Ureter (tissue), 1 donor: ENCODE measurements at places on chromosomes 3 and 15.

- DNase-seq, result no peak
Observed at GRCh38 chr3:19644405-19644804, 289.6 kb downstream of the EFHB start.

GRCh38 chr3:50163572-50164455 lies 8.7 kb downstream of the SEMA3F start:
- peak; percentile 90 for DNase-seq

DNA sequence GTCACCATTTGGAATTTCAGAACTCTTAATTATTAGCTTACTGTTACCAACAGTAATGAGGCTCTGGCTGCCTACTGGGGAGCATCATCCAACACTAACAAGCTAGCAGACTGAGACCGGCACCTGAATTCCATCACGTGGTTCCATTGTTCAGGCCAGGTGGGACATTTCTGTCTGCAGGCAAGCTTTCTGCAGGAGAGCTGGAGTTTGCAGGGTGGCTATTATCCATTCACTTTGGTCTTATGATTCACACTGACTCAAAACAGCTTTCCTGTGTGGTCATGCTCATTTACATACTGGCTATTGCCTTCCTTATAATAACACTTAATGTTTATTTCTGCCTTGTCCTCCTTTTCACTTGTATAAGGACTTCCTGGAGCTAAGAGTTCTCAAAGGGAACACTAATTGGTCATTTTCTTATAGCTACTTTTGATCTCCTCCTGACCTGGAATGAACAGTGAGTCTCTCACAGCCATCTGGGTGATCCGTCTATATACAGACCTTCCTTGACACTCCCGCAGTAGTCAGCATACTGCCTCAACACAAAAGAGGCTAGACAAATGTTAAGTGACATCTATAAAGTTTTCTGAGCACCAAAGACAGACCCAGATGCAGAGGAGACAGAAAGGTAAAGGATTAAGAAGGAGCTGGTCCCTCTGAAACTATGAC lies 695.4 kb downstream of the FHIT start:
- no peak for DNase-seq

GRCh38 chr15:98767692-98768091 lies 119.4 kb downstream of the IGF1R start:
- no peak for DNase-seq

DNA sequence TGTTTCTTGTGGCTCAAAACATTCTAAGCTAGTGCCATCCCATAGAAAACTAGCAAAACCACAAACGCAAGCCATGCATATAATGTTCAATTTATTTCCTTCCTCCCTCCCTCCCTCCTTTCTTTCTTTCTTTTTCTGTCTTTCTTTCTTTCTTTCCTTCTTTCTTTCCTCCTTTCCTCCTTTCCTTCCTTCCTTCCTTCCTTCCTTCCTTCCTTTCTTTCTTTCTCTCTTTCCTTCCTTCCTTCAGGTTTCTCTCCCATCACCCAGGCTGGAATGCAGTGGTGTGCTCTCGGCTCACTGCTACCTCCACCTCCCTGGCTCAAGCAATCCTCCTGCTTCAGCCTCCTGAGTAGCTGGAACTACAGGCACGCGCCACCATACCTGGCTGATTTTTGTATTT lies 492.8 kb upstream of the PROK2 start:
- DNase-seq, result no peak

DNA sequence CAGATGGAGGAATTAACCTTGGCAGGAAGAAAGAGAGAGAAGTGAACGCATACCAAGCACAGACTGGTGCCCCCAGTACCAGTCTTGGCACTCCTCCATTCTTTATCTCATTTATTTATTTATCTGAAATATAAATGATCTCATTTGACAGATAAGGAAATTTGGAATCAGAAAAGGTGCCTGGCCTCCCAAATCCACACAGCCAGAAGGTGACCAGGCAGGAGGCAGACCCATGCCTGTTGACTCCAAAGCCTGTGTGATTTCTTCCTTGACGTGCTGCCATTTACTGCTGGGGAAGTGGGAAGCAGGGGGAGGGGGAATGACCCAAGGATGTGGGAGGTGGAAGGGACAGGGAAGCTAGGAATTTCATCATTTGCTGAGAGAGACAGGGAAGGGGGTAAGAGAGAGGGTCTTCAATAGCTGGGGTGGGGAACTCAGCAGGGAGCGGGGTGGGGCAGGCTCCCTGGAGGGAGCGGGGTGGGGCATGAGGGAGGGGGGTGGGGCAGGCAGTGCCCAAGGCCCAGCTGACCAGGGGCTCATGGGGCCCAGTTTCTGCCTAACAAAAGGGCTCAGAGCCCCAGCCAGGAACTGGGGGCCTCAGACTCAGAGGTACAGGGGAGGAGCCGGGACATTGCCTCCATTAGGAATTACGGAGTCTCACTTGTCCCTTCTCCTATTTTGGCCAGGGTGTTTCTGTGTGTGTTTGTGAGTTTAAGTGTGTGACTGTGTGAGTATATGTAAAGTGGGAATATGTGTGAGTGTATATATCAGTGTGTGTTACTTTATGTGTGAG lies 63.0 kb downstream of the MINAR1 start:
- no peak for DNase-seq

DNA sequence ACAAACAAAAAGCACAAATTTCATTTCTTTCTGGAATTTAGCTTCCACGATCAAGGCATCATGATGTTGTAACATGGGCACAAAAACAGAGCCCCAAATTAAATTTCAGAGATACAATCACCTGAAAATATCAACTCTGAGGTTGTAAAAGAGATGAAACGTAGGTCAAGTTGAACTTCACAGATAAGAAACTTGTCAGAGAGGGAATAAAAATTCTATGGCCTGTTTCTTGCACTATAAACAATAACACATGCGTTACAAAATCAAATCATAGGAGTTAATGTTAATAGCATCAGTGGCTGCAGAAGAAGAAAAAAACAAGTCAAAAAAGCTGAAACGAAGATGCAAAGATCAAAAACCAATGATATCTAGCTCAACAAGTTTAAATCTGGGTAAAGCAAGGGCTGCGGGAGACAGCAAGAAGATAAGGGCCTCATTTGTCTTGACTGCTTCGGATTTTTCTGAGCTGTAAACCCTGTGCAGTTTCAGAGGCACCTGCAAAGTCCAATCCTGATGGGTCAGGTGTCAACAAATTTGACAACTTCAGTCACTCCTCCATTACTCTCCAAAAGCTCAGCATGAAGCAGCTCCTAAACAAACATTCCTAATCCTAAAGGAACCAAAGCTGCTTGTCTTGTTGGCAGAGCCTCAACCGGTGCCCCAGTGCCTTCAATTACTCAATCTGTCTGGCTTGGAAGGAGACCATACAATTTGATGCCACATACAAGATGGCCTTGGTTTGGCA lies 219.8 kb downstream of the STT3B start:
- no peak for DNase-seq

DNA sequence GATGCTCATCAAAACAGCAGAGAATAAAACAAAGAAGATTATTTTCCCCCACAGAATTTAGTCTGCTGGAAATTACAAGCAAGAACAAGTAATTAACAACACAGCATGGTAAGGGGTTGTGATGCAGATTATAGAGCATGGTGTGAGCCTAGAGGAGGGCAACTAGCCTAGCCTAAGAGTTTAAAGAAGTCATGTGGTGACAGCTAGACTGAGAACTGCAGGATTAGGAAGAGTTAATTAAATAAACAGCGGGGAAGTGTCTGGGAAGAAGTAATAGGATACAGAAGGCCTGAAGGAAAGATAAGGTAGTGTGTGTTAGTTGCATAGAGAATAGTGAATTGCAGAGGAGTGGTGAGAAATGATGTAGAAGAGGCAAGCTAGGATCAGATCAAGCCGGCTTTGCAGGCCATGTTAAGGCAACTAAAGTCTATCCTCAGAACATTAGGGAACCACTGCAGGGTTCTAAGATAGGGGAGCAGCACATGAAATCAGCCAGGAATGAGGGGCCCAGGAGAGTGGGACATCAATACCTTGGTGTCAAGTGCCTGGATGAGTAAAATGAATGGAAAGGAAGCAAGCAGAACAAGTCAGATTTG lies 11.9 kb upstream of the PKM start:
- no peak for DNase-seq
